ENCODE measurements at places on chromosomes 7 and 10.

DNA sequence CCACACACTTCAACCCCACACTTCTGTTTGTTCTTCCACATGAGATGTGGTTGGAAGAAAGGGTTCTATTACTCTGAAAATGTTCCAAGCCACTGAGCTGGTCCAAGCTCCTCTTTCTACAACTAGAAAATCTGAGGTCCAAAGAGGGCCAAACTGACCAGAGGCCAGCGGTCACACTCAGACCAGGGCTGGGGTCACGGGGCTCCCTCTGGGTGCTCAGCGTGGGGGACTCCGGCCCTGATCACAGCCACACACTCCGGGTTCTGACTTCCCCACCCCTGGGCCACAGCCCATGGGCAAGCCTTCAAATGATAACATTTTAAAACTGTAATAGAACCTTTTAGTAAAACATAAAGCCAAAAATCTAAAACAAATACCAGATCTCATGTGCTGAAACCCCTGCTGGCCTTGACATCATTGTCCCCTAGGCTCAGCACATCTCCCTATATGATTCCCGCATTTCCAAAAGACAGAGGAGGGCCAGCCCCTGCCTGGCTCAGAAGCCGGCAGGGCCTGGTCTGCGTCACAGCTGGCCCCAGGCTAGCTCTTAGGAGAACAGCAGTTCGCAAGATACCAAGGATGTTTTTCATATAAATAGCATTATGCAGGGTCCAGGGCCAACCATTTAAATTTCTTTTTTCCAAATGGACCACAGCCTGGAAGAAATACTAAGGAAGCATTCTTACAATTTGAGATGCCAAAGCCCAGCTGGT is 3.3 kb downstream of the CRYGN start:
- no peak for DNase-seq

DNA sequence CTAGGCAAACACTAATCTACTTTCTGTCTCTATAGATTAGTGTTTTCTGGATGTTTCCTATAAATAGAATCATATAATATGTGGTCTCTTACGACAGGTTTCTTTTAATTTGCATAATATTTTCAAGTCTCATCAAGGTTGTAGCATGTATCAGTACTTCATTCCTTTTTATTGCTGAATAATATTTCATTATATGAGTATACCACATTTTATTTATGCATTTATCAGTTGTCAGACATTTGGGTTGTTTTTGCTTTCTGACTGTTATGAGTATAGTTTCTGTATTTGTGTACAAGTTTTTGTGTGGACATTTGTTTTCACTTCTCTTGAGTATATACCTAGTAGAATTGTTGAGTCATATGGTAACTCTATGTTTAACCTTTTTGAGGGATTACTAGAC is 48.2 kb downstream of the SHOC2 start:
- DNase-seq = no peak

DNA sequence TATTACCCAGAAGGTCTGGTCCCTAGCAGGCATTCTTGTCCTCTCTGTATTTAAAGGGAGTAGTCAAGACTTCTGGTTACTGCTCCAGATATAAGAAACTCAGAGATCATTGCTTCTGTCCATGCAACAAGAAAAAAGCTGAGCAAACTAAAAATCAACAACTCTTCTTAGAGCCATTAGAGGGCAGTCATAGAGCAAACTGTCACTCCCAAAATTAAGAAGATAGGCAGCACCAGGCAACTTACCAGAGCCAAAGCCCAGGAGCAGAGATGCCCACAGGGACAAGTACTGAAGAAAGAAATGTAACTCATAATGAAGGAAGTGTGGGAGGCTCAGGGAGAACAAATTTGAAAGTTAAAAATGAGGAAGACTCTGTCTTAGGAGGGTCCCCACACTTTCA is 472.9 kb upstream of the COBL start:
- no peak for DNase-seq

GRCh38 chr10:72087969-72088888 is at the start of gene SPOCK2:
SPOCK2 (minus strand) TSS chr10:72088551; CDS start chr10:72088328, 223 bp downstream.
- no peak for DNase-seq

DNA sequence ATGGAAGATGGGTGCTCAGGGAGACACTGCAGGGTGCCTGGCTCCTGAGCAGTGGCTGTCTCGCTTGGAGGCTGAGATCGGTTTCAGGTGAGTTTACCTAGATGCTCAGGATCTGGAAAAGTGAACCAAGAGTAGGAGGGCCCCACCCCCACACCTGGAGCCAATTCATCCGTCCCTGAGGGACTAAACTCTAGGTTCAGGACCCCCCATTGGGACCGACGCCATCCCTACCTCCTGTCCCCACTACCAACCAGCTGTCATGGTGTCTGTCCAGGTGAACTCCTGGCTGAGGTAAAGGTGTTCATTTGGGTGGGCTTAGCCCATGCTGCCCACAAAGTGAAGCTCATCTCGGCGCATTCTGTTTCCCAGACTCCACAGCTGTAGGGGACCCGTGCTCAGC is 174.6 kb upstream of the PLPP4 start:
- no peak for DNase-seq

Measured in fibroblast of skin of left biceps (primary cell).